HuH-7 (cell line): ENCODE measurements at places on chromosomes 2 and 18.

- DNase-seq, result no peak
Observed at GRCh38 chr2:167471734-167472133, 583.5 kb downstream of the XIRP2 start.

DNA sequence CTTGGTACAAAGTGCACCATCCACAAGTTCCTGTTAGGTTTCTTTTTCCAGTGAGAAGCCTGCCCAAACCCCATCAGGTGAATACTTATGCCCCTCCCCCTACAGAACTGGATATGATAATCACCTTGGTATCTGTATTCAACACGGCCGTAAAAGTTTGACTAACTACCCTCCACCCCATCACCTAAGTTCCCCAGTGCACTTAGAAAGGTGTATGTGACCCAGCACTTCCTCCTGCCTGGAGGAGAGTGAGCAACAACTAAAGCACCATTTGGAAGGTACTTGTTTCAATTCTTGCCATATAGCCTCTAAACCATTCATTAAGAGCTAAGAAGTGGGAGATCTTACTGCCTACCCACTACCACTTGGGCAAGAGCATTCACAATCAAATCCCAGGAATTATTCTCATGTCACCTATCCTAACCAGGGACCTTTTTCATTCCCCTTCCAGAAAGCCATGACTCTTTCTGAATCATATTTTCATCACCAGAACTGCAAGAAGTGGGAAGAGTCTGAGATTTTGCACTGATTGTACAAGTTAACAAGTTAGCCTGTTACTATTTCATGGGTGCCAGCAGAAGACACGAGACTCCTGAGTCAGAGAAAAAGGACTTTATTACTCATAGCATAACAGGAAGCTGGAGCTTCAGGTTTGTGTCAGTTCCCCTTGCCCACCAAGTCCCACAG is 53.5 kb upstream of the NDUFV2 start:
- DNase-seq, result no peak

GRCh38 chr2:191351921-191352320 is 106.7 kb downstream of the MYO1B start:
- DNase-seq, result no peak

DNA sequence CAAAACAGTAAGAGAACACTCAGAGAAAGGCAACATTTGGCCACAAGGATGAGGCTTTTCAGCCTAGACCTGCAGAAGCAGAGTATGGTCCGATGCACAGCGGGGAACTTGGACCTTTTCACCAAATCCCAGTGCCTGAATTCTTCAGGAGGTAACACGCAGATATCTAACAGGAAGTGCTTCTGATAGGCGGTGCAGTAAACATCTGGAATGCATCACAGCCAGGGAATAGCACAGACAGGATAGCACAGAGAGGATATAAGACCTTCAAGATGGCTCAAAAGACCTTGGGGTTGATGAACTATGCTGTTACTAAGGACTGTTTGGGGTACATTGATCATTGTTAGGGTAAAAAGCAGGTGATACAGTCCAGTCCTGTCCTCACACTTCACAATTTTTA is 1.7 kb downstream of the TMEM127 start:
- DNase-seq, result no peak

GRCh38 chr2:46179037-46179621 is 118.1 kb upstream of the EPAS1 start:
- no peak for DNase-seq

- DNase-seq, result no peak
Observed at GRCh38 chr2:71069376-71069775, 928 bp downstream of the NAGK start.

- DNase-seq, result no peak
Observed at GRCh38 chr18:37265382-37265781, 300.2 kb downstream of the CELF4 start.

DNA sequence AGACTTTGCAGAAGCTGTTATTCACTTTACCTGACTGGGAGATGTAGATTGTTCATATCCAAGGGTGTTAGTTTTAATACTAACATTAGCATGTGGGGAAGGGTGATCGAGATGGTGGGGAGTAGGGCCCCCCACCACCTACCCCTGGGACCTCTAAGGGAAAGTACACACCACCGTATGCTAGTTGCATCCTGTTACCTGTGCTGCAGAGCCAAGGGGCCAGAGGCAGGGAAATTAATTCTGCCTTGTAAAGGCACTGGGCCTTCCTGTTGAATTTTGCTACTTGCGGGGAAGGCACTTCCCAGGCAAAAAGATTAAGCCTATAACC is 9.0 kb downstream of the STEAP3 start:
- DNase-seq, result no peak

GRCh38 chr2:26472821-26473655 is 4.9 kb downstream of the OTOF start:
- DNase-seq, result no peak

DNA sequence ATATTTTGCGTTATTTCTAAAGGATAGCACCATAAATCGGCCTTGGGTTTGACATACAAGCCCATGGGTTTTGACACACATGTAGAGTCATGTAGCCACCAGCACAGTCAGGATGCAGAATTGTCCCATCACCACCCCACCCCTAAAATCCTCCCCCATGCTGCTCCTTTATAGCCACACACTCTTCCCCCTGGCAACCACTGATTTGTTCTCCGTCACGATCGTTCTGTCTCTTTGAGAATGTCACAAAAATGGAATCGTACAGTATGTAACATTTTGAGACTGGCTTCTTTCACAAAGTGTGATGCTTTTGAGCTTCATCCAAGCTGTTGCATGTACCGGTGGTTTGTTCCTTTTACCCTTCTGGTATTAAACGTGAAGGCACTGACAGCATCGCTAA is 39.1 kb downstream of the CRACDL start:
- DNase-seq, result no peak

DNA sequence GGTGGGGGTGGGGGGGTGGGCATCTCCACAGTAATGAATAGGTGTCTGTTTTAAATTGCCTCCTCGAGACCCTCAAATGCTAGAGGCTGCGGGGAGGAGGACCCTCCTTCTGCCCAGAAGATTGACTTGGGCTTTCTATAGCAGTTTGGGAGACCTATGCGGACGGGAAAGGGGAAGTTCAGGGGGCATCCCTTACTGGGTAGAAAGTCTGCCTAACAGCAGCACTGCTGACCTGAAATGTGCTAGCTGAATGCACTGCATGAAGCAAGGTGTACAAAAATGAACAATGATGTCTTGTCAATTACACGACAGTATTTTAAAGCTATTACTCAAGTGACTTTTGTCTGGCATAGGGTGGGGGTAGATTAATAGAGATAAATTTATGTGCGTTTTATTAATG is 2.5 kb downstream of the DCC start:
- DNase-seq, result no peak

DNA sequence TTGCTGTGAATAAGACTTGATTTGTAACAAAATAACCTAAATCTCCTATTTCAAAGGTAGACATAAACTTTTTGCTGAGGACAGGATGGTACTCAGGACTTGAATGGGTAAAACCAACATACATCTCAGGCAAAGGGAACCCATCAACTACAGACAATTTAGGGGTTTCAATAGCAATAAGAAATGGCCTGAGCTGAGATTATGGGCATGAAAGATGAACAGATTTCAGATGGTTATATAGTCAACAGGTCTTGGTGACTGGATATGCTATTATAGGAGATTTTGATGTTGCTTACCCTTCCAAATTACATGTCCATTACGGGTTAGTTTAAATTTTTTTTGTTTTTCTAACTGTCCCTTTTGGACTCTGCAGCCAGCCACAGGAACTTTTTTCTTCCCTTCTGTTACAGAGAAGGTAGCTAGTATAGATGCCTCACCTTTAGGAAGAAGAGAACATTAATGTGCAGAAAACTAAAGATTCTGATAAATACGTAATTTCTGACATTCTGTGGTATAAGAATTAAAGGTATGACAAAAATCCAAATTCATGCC is 4.6 kb downstream of the RPS27A start:
- DNase-seq, result no peak

- DNase-seq, result peak; percentile 24
Observed at GRCh38 chr2:20042531-20042930, 8.9 kb downstream of the LAPTM4A start.

GRCh38 chr2:111616651-111617218 is 267.3 kb downstream of the ANAPC1 start:
- no peak for DNase-seq

DNA sequence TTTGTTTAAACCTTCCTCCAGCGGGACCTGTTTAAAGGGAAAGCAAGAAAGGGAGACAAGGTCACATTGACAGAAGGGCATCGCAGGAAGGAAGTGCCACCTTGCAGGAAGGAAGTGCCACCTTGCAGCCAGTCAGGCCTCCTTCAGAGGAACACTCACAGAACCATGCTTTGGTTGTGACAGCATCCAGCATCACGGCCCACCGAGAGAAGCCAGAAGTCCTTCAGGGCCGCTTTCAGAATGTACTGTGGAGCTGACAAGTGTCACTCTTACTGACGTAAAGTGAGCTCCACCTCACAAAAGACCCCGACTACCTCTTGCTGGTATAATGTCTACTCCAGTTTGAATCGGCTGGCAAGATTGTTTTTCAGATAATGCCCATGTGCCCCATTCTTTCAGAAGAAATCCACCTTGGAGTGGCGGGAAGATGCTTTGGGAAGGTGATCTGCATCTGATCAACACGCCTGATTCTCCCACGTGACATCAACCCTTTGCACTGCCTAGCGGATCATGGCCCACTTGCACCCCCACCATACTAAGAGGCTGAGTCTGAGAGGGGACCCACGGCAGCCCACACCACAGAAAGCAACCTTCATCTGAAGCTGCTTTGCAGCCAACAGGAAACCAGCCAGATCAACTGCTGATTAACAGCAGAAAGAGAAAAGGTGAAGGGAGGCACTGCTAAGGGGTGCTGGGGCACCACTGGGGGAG is 99.8 kb downstream of the UXS1 start:
- DNase-seq, result no peak

DNA sequence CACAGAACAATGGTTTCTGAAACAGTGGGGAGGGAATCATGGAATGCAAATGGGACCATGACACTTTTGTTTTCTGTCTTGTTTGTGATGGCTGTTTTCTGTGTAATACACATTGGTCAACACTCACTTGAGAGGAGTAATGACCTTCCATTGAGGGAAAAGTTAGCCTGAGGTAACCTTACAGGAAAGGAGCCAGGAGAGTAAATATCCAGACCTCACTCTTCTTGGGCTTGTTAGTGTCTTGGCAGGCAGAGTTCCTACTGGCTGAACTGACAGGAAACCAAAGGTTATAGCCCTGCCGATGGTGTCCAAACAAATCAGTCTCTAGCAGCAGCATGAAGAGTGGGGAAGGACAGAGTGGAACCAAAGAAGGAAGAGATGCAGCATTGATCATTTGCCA is 17.2 kb upstream of the RPRM start:
- DNase-seq, result no peak

GRCh38 chr2:73037947-73038585 is 33.4 kb downstream of the SFXN5 start:
- DNase-seq, result no peak

GRCh38 chr2:38549851-38550250 is 52.9 kb downstream of the HNRNPLL start:
- DNase-seq, result no peak

DNA sequence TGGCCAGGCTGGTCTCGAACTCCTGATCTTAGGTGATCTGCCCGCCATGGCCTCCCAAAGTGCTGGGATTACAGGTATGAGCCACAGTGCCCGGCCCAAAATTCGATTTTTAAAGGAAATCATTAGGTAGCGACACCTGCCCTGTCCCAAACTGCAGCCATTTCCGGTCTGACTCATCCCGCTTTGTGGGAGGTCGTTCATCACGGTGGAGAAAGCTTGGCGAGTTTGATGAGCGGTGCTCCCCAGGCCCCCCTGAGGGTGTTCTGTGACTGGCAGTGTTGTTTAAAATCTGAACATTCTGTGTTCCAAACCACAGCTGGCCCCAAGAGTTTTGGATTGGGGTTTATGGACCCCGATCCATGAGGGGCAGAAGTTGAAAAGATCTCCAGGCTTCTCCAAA is 53.0 kb upstream of the GLI2 start:
- DNase-seq, result no peak
